SK-N-DZ (cell line): ENCODE measurements at places on chromosomes 7 and 10.

- DNase-seq = no peak
Observed at GRCh38 chr7:2072042-2072441, 160.7 kb downstream of the MAD1L1 start.

DNA sequence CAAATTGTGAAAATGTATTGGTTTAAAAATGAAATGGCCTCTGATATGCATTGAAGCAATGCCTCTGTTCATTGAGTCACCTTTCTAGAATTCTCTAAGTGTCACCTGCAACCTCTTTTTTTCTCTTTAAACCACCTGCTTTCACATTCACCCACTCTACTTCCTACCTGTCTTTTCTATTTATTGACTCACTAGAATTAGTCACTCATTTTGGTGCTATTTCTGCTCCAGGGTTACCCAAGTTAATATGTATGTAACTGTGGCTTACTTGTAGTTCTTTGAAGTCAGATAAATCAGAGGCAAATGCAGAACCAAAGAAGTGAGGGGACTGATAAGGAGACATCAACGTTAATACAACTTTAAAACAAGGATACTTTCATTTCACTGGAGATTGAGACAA is 674.7 kb downstream of the CCSER2 start:
- DNase-seq = no peak

- DNase-seq = no peak
Observed at GRCh38 chr10:69359148-69359547, 57.6 kb downstream of the TACR2 start.

DNA sequence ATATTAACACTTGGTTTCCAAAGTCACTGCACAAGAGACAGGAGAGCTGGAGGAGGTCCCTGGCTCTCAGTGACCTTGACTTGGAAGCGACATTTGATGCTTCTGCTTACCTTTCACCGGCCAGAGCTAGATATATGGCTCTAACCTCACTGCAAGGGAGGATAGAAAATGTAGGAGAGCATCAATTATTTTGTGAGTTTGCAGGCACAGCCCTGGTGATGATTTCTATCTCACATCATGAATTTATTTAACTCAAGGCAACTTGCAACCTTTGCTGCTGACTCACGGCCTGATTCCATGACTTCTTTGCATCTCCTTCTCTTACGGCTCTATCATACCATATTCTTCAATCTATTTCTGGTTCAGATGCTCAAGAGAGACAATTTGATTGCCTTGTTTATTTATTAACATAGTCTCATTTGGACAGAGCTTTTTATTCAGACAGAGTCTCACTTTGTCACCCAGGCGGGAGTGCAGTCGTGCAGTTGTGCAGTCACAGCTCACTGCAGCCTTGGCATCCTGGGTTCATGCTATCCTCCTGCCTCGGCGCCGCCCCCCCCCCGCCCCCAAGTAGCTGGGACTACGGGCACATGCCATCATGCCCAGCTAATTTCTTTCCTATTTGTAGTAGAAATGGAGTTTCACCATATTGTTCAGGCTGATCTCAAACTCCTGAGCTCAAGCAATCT is 196.0 kb downstream of the REEP3 start:
- DNase-seq = no peak

GRCh38 chr7:102985176-102985783 is 72.5 kb downstream of the LRRC17 start:
- DNase-seq = no peak

GRCh38 chr7:3042861-3043489 is 692 bp downstream of the CARD11 start:
- no peak for DNase-seq

DNA sequence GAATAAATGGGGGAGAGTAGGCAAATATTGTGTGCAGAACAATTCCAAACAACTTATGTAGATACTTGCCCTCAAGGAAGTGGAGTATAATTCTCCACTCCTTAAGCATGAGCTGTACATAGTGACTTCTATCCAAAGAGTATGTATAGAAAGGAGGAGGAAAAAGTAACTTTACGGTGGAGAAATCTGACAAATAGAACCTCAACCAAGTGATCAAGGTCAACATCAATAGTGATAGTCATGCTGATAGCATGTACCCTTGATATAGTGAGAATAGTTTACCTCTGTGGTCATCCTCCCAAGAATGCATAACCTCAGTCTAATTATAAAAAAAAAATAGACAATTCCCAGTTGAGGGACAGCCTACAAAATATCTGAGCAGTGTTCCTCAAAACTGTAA is 89.1 kb upstream of the NANOS1 start:
- DNase-seq = no peak

- DNase-seq = peak; percentile 31
Observed at GRCh38 chr7:128221929-128222403, 19.1 kb upstream of the LEP start.

DNA sequence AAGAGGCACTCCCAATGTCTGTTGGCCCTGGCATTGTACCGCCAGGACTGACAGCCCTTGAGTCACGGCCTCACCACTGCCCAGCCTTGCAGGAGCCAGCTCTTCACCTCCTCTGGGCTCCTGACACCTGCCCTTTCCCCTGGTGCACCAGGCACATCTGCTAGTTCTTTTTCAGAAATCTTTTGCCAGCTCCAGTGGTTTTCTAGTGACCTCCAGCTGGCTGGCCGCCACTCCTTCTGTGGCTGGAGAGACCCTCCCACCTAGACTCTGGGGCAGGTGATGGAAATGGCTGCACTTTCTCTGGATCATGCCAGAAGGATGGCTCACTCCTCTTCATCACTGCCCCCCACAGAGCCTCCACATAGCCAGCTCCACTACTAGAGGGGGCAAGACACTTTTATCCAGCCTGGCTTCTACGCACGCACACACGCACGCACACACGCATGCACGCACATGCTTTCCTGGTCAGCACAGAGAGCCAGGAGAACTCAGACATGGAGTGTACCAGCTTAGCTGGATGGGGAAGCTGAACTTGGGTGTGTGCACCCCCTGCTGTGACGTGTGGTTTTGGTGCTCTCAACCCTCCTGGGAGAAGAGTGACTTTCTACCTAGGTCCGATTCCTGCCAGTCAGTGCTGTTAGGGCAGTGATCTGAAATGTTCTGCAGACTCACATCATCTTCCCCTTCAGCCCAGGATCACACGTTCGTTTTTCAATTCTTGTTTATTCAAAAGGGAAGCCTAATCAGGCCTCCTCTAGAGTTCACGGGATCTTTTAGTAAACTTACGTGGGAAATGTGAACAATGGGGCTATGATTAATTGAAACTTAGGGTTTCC is 222.0 kb downstream of the PRPF18 start:
- DNase-seq = no peak

- DNase-seq = no peak
Observed at GRCh38 chr7:123498601-123499000, 35.8 kb downstream of the IQUB start.

DNA sequence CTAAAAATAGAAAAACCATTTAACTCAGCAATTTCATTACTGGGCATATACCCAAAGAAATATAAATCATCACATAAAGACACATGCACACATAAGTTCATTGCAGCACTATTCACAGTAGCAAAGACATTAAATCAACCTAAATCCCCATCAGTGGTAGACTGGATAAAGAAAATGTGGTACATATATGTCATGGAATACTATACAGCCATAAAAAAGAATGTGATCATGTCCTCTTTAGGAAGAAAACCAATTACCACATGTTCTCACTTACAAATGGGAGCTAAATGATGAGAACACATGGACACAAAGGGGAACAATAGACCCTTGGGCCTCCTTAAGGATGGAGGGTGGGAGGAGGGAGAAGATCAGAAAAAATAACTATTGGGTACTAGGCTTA is 36.0 kb upstream of the ACBD5 start:
- no peak for DNase-seq
